ENCODE measurements at places on chromosomes 16 and 17.
A peak's percentile ranks its signal among the peaks of the same experiment; 100 is the strongest.

- DNase-seq, result peak; percentile 90
Measured at GRCh38 chr16:51762081-51762996, 611.3 kb upstream of the SALL1 start.

- DNase-seq, result no peak
Measured at GRCh38 chr16:53913099-53913870, 209.3 kb downstream of the FTO start.

DNA sequence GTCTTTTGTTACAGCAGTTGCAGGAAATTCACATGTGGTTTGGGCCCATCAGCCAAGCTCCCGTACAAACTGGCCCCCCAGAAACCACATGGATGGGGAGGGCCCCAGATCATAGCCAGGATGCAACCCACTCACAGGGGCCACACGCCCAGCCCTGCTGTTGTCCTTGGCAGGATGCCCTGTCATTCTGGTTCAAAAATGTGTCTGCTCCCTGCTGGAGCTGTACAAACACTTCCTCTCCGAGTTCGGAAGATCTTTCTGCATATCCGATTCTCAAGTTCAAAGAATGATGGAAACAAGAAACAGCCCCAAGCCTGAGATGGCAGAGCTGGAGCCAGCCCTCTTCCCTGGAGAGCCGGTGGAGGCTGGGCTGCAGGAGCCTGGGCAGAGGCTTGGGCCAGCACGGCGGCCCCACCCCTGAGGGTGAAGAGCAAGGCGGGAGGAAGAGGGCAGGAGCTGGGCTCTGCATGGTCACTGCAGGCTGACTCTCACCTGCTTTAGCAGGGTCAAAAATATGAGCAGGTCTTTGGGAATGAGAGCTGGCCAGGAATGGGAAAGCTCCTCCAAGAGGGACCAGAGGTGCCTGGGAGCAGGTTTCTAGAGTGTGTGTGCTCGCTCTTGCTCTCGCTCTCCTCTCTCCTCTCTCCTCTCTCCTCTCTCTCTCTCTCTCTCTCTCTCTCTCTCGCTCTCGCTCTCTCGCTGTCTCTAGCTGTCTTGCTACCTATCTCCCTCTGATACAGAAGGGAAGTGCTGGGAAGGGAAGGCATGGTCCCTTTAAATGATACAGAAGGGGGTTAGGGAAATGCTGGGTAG is 34.7 kb upstream of the ENPP7 start:
- DNase-seq, result no peak

- DNase-seq, result no peak
Measured at GRCh38 chr17:41736983-41737679, 2.7 kb upstream of the HAP1 start.

DNA sequence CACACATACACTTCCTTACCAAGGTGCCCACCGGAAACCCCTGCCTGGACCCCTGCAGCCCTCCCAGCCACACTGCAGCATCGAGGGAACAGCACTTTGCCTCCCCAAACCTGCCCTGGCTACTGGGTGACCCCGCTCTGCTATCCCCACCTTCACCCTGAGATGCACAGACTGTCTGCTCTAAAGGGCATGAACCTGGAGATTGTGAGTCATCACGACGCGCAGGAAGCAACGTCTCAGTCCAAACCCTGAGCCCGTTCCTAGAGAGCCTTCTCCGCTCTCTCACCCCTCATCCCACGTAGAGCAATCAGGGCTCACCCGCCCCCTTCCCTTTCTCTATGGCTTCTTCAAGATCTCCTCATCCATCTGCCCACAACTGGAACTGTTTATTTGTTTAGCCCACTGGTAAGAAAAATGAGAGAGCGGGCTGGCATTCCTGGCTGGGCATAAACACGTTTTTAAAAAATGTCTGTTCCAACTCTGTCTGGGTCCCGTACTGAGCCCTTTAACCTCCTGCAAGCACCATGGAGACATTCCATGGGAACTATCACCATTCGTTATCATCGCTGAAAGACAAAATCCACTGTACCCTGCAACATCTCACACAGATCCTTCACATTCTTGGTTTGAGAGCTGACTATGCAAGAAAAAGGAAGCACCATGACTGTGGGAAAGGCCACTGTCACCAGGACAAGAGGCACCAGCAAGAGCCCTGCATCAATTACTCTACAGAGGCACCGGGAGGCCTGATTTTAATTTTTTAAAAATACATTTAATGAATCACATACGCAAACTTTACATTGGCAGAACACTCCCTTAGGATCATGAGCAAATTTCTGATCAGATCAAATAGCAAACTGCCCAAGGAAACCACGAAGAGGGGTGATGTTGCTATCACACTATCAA is 28.2 kb downstream of the ZFHX3 start:
- no peak for DNase-seq

DNA sequence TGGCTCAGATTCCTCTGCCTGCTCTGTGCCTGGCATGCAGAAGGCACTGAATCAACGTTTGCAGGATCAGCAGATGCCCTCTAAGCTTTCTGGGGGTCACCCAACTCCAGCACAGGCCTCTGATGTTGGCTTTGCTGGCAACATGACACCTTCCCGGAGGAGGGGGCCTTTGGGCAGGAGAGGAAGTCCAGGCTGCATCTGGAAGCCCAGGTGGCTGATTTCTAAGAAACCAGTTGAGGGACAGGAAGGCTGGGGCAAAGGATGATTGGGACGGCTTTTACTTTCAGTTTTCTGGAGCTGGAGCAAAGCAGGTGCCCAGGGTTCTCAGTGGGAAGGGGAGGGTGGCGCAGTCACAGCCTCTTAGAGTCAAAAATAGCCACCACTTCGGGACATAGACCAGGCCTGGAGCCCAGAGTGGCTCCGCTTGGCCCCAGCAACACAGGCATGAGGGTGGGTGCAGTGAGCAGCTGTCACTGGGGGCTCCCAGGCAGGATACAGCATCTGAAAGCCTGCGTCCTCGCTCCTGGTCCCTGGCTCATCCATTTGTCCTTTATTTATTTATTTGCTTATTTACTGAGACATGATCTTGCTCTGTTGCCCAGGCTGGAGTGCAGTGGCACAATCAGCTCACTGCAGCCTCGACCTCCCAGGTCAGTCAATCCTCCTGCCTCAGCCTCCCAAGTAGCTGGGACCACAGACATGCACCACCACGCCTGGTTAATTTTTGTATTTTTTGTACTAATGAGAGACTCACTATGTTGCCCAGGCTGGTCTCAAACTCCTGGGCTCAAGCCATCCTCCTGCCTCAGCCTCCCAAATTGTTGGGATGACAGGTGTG is 15.1 kb downstream of the SOCS1 start:
- no peak for DNase-seq

GRCh38 chr17:60398227-60398959 is 6.5 kb upstream of the USP32 start:
- no peak for DNase-seq

DNA sequence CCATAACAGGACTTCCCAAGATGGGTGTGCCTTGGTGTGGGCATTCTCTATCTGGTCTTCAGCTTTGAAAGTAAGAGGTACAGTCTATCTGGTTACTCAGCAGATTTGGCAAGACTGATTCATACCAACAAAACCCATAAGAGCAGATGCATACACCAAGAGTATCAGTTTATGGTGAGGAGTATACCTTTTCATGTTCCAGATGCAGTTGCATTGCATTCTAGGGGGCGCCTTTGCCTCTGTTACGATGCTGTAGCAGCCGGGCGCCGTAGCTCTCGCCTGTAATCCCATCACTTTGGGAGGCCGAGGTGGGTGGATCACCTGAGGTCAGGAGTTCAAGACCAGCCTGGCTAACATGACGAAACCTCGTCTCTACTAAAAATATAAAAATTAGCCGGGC is 31.1 kb upstream of the CARMIL2 start:
- DNase-seq, result no peak

DNA sequence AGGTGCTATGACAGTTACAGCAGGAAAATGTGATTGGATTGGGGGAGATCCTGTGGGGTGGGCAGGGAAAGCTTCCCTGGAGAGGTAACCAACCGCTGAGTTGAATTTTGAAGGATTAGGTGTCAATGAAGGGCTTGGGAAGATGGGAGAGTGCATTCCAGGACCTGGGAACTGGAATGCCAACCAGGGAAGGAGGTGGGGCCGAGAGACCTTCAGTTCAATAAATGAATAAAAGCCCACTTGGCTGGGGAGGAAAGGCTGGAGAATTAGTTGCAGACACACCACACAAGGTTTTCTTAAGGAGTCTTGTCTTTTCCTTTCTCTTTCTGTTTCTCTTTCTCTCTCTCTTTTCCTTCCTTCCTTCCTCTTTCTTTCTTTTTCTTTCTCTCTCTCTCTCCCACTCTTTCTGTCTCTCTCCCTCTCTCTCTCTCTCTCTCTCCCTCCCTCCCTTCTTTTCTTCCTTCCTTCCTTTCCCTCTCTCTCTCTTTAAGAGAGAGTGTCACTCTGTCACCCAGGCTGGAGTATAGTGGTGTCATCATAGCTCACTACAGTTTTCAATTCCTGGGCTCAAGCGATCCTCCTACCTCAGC is 3.3 kb downstream of the USP43 start:
- DNase-seq, result no peak

- no peak for DNase-seq
Measured at GRCh38 chr17:73598212-73598611, 46.0 kb downstream of the SDK2 start.

- no peak for DNase-seq
Measured at GRCh38 chr16:78768718-78769117, 669.3 kb downstream of the WWOX start.

- no peak for DNase-seq
Measured at GRCh38 chr17:30368912-30369720, 9.6 kb upstream of the CPD start.

GRCh38 chr17:50708050-50709000 is 611 bp upstream of the ANKRD40 start:
- DNase-seq, result peak; percentile 12

DNA sequence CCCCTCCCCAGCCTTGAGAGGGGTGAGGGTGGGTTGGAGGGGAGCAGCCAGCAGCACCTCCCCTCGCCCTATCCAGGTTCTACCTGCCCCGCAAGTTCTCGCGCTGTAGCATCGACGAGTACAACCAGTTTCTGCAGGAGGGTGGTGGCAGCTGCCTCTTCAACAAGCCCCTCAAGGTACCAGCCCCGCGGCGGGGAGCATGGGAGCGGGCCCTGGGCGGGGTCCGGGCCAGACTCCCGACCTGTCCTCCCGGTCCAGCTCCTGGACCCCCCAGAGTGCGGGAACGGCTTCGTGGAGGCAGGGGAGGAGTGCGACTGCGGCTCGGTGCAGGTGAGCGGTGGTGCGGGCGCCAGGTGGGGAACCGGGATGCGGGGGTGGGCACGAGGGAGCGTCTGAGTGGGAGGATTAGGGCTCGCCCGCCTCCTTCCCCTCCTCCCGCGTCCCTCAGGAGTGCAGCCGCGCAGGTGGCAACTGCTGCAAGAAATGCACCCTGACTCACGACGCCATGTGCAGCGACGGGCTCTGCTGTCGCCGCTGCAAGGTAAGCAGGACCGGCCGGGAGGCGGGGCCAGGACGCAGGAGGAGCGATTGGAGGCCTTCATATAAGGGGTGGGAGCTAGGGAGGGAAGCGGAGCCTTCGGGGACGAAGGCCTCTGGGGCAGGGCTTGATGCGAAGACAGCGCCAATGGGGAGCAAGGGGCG is 16.5 kb downstream of the ADAM11 start:
- DNase-seq, result peak; percentile 95

DNA sequence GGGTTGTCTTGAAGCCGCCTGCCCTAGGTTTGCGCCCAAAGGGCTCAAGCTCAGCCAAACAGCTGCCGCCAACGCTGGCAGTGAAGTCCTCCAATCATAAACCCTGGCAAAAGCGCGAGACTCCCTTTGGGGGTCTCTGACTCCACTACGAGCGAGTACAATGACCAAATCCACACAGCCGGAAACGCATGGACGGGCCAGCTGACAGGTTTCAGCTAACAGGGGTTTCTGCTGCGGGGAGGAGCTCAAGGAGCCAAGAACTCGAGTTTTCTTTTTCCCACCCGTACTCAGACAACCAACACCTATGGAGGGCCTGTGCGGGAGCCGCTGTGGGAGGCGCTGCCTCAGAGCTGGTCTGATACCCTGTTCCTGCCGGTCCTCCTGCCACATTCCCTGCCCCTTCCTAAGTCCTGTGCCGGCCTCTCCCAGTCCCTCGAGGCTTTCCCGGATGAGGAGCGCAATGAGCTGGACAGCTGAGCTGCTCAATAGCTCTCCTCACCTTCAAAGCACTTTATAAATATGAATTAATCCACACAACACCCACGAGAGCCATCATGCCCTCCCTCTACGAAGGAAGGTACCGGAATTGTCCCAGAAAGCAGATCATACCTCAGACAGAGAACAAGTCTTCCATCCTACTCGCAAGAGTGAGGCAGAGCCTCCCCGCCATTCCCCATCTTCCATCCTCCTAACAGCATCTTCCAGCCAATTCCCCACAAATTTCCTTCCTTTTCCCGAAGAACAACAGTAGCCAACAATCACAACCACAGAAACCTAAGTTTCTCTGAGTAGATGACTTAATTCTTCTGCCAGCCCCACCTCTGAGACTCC is 6.1 kb downstream of the ABR start:
- DNase-seq, result no peak

GRCh38 chr17:80279895-80280294 is 19.2 kb downstream of the RNF213 start:
- no peak for DNase-seq

GRCh38 chr16:1100084-1100800 is 4.2 kb upstream of the C1QTNF8 start:
- no peak for DNase-seq

GRCh38 chr17:63657786-63658185 is 35.6 kb downstream of the MAP3K3 start:
- DNase-seq, result no peak

DNA sequence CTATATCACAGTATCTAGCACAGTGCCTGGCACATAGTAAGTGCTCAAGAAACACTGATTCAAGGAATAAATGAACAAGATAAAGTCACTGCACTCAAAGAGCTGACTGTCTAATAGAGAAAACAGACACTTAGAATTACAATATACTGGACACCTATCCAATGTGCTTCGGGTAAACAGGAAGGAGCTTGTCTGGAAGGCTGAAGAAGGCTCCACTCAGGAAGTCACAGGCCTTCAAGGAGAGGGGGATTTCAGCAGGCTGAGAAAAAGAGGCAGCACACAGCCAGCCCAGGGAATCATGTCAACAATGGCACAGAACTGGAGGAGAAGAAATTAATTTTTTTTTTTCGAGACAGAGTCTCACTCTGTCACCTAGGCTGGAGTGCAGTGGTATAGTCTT is 9.7 kb upstream of the IL4R start:
- DNase-seq, result no peak

DNA sequence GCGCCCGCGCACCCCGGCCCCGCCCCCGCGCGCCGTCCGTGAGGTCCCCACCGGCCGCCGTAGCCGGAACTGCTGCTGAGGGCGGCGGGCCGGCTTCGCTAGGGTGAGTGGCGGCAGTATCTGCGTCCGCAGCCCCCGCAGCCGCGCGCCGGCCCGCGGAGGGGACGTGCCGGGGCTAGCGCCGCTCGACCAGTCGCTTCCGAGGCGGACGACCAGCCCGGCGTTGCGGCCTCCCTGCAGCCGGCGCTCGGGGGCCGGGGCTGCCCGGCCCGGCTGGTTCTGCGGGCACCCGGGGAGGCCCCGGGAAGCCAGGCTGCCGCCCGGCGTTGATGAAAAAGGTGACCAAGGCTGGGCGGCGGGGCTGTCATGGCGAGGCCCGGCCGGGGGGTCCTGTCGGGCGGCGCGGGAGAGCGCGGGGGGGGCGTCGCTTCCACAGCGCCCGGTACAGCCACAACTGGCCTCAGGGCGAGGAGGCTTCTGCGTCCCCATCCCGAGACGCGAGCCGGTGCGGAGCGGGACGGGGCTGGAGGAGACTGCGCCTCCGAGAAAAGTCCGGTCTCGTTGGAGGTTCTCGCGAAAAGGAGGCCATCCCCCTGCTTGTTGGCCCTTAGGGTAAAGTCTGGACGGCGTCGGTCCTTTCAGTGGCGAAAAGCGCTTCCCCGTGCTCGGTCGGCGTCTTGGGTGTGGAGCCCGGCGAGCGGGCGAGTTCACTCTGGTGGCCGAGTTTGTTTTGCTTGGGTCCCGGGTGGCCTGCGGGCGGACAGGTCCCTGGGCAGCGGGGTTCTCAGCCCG is at the start of gene CRAMP1:
Gene CRAMP1 (plus strand): TSS at position 41 of the 792 bp plus-strand sequence. CDS start 2,280 bp downstream, outside the sequence.
- DNase-seq, result no peak

All from amygdala (tissue), 56 donors.